ENCODE measurements at places on chromosomes 5 and 9.

DNA sequence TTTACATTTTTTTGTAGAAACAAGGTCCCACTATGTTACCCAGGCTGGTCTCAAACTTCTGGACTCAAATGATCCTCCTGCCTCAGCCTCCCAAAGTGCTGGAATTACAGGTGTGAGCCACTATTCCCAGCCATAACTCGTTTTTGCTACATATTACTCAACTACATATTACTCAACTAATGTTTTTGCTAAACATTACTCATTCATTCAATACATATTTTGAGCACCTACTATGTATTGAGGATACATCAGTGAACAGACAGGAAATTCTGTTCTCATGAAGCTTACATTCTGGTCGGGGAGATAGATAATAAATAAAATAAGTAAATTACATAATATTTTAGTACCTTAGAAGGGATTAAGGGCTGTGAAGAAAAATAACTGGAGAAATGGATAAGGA lies 34.9 kb upstream of the STOM start:
- H3K27me3 ChIP-seq = no peaks in the 10 kb centered on the region
- peaks cover 2% of the 10 kb centered on the region for H3K36me3 ChIP-seq
- H3K27ac ChIP-seq = no peak overlapping the region
- no peak overlapping the region for H3K4me3 ChIP-seq

GRCh38 chr9:133163504-133164172 lies at the start of gene GBGT1:
Gene GBGT1, minus strand, starts transcription at chr9:133163914. Its CDS starts 1,502 bp downstream, at chr9:133162412.
- peaks cover 13% of the 10 kb centered on the region for H3K36me3 ChIP-seq
- DNase-seq = peak; percentile 83
- peaks cover 10% of the 10 kb centered on the region for H3K4me1 ChIP-seq

- no peaks in the 10 kb centered on the region for H3K4me1 ChIP-seq
- DNase-seq = no peak
- H3K27me3 ChIP-seq = no peaks in the 10 kb centered on the region
- H3K36me3 ChIP-seq = peaks cover 6% of the 10 kb centered on the region
Observed at GRCh38 chr5:66426259-66427138, 169.7 kb upstream of the MAST4 start.

- no peaks in the 10 kb centered on the region for H3K36me3 ChIP-seq
- H3K4me1 ChIP-seq = peaks cover 32% of the 10 kb centered on the region
- H3K4me3 ChIP-seq = no peak overlapping the region
- no peak for DNase-seq
Observed at GRCh38 chr5:91865915-91866314, 482.8 kb upstream of the ARRDC3 start.

DNA sequence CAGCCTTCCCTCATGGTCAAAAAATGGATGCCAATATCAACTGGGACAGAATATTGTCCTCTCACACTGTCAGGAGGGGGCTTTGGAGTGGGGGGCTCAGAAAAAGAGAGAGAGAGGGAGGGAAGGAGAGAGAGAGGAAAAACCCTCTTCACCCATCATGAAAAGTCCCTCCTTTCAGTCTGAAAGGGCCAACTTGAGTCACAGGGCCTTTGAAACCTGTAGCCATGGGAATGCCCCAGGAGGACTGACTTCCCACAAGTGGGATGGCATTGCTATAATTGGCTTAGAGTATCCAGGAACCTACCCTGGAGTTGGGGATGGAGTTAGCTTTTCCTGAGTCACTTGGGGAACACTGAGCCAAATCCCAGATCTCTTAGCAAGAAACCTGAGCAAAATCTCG lies 41.2 kb downstream of the DNAJC21 start:
- no peak overlapping the region for H3K4me3 ChIP-seq
- no peak overlapping the region for H3K27ac ChIP-seq
- DNase-seq = no peak

Measured in WTC11 (cell line).